CD4-positive, alpha-beta T cell treated with Interleukin-15 for 1 hour (primary cell): ENCODE measurements at places on chromosomes 5 and 9.
A peak's percentile ranks its signal among the peaks of the same experiment; 100 is the strongest.

GRCh38 chr5:14880688-14881087 lies 9.1 kb upstream of the ANKH start:
- no peak for DNase-seq

- no peak for DNase-seq
Measured at GRCh38 chr9:24614070-24614469, 68.4 kb upstream of the IZUMO3 start.

- DNase-seq: no peak
Measured at GRCh38 chr5:37615184-37615583, 224.7 kb downstream of the GDNF start.

- no peak for DNase-seq
Measured at GRCh38 chr5:89458332-89458656, 575.3 kb upstream of the MEF2C start.

DNA sequence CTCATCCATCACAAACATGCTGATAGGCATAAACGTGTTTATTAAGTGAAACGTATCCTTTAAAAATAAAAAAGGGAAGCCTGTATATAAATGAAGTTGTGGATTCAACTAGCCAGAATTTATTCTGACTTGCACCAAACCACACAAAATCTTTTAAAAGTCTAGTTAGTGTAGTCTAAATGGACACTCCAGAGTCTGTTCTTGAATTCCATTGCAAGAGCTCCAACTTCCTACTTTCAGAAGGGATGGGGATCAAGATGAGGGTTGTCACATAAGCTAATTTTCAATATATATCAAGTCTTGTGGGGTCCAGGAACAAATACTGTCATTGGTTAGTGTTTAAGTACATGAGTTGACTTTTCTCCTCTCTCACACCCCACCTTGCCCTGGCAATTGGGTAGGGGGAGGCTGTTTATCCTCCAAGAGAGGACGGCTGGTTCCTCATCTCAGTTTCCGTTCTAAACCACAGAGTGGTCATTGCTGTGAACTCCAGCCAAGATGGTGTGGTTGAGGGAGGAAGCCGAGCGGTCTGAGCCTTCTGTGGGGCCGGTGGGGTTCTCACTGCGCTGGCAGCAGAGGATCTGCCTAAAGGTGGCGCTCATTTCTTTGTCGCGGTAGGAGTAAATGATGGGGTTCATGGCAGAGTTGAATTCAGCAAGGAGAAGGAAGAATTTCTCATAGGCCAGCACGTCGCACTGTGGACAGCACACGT lies 163.2 kb downstream of the LPAR1 start:
- peak; percentile 43 for DNase-seq

DNA sequence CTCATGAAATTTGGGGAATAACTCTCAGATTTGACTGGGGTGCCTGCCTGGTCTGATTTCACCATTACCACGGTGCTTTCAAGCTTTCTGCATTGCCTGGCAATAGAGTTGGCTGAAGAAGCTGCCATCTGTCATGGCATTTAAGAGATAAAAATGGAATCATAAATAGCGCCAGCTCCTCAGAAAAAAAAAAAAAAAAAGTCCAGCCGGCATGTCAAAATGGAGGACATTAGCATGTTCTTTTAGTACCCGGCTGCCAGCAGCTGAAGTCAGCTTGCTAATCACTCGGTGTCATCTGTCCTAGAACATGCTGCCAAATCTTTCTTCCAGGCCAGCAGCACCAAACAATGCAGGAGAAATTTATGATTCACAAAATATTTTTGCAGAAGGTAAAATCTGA lies 57.7 kb upstream of the CER1 start:
- no peak for DNase-seq

GRCh38 chr9:126756876-126757415 lies 47.9 kb upstream of the ZBTB43 start:
- DNase-seq: no peak

DNA sequence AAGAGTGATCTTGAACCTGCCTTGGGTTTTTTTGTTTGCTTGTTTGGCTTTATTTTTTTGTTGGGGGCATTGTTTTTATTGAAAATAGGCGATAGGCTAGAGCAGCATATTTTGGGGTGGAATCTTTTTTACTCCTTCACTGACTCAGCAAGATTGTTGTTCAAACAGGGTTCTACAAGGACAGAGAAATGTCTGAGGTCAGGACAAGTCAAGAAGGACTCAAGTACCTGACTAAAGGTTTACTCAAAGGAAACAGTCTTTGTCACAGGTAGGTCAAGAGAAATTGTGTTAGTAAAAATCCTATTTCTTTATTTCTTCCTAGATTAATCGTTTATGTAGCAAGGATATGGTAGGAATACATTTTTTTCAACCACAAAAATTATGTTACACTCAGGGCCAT lies 1564.0 kb upstream of the CDH9 start:
- DNase-seq: no peak

DNA sequence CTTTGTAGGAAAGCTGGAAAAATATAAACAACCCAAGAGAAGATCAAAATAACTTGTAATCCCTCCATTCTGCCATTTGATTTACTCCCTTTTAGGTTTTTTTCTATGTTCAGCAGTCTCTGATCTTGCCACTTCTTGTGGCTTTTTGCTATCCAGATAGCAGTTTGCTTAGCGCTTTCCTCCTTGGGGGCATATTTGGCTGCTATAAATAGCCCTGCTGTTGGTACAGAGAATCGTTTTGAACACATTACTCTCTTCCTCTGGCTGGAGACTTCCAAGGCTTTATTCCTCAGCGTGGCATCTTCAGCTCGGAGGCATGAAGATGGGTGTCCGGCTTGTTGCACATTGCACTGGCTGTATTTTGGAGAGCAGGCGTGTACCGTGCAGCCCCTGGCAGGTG lies 38.6 kb downstream of the HMCN2 start:
- no peak for DNase-seq

- no peak for DNase-seq
Measured at GRCh38 chr5:4576161-4576748, 563.9 kb upstream of the ADAMTS16 start.

- no peak for DNase-seq
Measured at GRCh38 chr9:4375424-4376200, 75.7 kb upstream of the GLIS3 start.

DNA sequence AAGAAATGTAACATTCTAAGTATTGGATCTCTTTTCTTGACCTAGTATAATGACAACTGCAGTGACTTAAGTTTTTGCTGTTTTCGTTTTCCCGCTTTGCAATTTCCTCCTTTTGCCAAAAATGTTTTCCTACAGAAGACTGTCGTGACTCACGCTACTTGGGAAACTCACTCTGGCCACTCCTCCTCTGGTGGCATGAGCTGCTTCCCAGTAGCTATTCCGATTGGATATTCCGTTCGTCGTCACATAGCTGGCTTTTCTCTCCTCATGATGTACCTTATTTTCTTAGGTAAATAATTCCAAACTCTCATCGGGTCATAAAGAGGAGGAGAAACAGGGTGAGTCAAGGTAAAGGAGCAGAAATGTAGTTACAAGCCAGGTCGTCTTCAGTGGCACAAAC lies 64.9 kb downstream of the GOLPH3 start:
- no peak for DNase-seq

GRCh38 chr9:108395421-108395820 lies 460.4 kb downstream of the ACTL7B start:
- no peak for DNase-seq

- no peak for DNase-seq
Measured at GRCh38 chr5:179362355-179362754, 17.1 kb upstream of the ADAMTS2 start.

DNA sequence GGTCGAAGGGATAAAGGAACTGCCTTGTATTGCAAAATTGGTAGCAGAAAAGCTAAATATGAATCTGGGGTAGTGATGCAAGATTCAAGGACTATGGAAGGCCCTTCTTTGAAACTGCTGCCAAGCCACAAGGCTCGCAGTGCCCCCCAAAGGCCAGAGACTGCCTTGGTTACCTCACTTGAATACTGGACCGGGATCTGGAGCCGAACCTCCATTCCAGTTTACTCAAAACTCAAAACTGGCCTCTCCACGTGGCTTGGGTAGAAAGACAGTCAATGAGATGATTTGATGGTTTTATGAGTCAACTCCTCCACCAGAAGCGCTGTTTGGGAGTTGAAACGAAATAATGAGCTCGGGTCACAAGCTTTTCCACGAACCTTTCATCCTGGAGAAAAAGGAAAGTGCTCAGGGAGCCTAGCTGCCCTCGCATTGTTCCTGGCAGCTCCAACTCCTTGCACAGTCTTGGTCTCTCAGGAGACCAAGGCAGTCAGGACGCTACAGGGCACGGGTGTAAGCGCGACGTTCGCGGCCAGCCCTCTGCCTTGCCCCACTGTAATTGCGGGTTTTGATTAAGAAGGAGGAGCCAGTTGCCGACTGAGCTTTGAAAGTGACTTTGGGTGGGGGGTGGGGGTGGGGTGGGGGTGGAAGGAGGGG lies 2.8 kb downstream of the ST8SIA4 start:
- DNase-seq: peak; percentile 64

DNA sequence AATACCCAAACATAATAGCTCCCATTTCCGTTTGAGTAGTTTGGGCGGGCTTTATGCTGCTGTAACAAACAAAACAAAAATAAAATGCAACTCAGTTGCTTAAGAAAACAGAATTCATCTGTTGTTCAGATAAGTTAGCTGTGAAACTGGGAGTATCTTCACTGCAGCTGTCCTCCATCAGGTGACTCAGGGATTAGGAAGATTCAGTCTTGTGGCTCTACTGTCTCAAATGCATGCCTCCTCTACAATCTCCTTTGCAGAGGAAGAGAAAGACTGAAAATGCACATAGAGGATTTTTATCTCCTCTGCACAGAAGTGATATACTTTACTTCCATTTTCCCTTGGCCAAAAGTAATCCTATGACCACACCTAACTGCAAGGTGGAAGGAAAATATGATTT lies 883.7 kb downstream of the PTPRD start:
- no peak for DNase-seq

GRCh38 chr9:99650187-99650874 lies 171.4 kb upstream of the NR4A3 start:
- no peak for DNase-seq

- no peak for DNase-seq
Measured at GRCh38 chr9:134413890-134414623, 87.8 kb downstream of the RXRA start.

DNA sequence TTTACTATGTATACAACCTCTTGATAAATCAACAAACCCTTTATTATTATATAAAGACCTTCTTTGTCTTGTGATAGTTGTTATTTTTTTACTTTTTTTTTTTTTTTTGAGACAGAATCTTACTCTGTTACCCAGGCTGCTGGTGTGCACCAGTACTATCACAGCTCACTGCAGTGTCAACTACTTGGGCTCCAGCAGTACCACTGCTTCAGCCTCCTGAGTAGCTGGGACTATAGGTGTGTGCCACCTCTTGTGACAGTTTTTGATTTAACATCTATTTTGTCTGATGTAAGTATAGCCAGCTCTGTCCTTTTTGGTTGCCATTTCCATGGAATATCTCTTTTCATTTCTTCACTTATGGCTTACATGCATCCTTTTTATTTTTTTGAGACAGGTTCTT lies 42.6 kb downstream of the CREBRF start:
- DNase-seq: no peak

DNA sequence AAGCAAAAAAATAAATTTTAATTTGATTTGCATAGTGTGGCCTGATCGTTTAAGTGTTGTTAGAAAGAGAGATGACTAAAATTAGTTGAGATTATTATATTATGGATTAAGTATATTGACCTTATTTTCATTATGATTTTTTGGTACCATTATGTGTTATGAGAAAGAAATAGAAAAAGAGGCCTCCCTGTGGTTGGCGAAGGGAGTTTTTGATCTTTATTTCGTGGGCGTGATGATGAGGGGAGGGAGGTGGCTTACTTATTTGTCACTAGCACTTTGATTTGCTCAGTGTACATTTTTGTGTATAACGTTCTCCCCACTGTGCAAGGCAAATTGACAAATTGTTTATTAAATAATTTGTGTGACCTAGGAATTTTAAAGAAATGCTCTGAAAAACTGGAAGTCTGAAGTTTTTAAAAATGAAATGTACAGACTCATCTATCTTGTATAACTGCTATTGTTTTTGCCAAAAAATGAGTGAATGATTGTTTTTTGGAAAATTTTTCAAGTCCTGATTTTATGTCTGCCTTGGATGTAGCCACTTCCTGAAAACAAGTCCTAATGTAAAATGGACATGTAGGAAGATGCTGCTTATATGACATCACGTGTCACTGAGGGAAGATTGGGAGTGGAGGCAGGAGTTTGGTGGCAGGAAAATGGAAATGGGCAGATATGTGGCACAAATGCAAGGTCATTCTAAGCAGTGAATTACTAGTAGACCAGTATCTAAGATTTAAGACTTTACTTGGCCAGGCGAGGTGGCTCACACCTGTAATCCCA lies 3.0 kb downstream of the DAPK1 start:
- DNase-seq: no peak

DNA sequence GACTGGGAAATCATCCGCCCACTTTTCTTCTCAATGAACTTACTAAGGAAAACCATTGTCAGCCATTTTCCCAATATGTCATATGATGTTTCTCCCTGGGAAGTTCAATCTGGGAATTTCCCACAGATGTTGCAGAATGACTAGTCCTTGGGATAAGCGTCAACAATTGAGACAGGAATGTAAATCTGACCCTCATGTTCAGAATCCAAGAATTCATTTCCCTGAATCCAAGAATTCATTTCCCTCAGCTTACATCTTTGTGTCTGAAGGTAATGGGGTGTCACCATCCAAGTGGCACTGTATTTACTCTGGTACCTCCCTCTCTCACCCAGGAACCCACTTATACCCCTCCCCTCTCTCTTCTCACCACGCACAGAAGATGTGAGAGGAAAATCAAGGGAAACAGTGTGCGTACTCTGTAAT lies 7.4 kb downstream of the KLF9 start:
- no peak for DNase-seq

DNA sequence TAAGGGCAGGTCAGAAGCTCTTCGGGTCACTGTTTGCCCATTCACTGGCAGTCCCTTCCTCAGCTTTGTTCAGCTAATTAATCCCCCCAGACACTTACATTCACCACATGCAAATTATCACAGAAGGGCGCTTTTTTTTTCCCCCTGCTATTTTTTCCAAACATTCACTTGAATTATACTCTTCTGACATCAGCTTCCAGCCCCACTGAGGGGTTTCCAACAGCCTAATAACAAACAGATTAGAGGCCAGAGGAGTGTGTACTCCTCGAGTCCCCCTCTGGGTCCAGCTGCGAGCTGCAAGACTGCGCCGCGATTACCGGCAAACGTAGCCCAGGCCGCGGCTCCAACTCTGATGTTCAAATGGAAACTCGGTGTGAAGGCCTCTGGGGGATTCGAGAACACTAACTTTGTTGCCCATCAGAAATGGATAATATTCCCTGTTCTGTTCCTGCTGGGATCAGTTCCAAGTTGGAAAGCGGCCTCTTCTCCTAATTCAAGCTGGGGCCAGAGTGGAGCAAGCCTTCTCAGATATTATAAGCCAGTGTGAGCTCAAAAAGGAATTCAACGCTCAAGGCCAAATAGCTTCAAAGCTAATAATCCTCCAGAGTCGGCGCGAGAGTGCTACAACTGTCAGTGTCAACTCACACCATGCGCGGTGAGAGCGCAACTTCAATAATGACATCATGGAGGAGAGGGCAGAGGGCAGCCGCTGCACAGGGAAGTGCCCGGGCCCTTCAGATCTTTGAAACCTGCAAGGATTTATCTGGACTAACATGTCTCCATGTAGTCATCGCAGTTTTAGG lies 560.8 kb downstream of the BNC2 start:
- no peak for DNase-seq

- DNase-seq: no peak
Measured at GRCh38 chr9:90446200-90446948, 196.2 kb downstream of the DIRAS2 start.

- no peak for DNase-seq
Measured at GRCh38 chr9:11039006-11039405, 426.2 kb upstream of the PTPRD start.
